ENCODE measurements at places on chromosomes 1 and 21.
A peak's percentile ranks its signal among the peaks of the same experiment; 100 is the strongest.

- DNase-seq = no peak
Observed at GRCh38 chr1:226681652-226682493, 57.2 kb downstream of the ITPKB start.

DNA sequence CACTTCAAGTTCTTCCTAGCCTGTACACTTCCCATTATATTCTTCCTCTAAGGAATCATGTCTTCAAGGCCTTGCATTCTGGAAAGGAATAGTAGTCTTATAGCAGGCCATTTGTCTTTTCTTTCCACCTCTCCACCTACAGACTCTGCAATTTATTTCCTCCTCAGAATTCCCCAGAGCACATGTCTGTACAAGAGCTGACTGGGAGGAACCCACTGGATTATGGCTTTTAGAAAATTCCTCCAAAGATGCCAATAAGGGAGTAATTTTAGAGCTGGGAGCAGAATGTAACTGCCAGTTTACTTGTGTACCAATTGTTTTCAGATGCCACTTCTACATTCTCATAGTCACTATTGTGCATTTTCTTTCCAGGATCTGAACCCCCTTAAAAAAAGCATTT, 3.4 kb upstream of the PSMG1 start:
- peak; percentile 23 for DNase-seq

DNA sequence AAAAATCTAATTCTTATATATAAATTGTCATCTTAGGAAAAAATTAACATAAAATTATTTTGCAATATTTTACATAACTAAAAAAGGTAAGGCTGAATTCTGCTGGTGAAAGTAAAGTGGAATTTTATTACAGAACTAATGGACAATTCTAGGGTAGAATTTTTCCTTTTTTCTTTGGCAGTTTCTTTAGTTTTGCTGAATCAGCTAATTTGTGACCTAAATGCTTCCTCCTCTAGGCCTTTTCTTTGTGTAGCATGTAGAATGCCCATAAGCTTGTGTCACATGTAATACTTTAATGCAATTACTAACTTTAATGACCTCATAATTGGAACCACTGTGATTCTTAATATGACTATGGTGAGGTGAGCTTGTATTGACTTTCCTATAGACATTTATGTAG, 1378.4 kb upstream of the ADGRL4 start:
- no peak for DNase-seq

DNA sequence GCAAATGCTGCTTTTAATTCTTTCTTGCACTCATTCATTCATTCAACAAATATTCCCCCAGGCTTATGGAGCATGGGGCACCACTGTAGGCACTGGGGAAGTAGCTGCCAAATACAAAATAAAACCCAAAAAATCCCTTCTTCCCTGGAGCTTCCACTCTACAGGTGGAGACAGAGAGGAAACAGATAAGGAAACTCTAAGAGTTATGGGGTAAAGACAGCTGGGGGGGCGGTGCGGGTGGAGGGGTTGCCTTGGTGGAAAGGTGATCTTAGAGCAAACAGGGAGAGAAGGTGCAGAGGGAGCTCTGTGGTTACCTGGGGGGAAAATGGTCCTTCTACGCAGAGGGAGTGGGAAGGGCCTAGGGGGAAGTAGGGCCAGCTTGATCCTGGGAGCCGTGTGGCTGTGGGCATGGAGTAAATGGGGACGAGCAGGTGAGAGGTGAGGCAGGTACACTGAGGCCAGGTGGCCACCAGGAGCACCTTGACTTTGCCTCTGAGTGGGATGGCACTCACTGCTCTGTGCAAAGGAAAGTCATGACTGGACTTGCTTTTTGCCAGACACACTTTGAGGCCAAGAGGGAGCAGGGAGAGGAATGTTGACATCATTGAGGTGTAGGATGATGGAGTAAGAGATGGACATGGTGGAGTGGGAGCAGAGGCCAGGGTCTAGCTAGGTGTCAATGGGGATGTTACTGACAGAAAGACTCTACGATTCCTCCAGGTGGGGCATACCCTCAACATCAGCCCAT, 152.0 kb downstream of the ETS2 start:
- no peak for DNase-seq

DNA sequence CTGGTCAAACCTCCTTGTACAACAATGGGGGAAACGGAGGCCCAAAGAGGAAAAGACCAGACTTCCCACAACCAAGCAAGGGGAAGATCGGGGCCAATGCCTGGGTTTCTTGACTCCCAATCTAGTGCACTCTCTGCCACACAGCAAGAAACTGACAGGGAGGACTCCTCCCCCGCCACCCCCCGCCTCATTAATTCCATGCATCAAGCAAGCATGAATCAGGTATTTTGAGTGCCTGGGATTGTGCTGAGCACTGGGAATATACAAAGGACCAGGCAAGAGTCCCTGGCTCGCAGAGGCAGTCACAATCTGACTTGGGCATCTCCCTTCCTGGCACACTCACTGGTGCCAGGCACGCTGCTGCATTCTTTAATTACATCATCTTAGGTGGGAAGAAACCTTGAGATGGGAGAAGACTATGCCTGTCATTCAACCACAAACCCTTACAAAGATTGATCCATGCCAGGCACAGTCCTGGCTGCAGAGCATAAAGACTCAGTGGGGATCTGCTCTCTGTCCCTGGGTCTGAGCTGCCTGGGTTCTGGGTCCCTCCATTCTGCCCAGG, 4.4 kb upstream of the KCNC4 start:
- no peak for DNase-seq

- DNase-seq = no peak
Observed at GRCh38 chr1:91335603-91336002, 69.0 kb downstream of the HFM1 start.

DNA sequence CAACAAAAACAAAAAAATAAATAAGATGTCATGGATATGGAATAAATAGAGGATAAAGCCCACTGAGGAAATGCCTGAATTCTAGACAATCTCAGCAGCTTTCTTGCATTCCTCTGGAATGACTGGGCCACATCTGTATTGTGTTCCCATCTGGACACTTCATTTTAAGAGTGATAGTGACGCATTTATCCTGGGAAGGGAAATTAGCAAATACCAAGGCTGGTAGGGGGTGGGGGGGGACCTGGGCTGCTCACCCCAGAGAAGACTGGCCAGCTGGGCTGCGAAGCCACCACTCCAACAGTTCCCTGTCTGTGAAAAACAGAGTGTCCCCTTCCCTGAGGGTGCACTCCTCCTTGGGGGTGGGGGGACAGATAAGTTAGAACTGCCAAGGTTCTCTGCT, 106.3 kb downstream of the HIVEP3 start:
- DNase-seq = peak; percentile 88

DNA sequence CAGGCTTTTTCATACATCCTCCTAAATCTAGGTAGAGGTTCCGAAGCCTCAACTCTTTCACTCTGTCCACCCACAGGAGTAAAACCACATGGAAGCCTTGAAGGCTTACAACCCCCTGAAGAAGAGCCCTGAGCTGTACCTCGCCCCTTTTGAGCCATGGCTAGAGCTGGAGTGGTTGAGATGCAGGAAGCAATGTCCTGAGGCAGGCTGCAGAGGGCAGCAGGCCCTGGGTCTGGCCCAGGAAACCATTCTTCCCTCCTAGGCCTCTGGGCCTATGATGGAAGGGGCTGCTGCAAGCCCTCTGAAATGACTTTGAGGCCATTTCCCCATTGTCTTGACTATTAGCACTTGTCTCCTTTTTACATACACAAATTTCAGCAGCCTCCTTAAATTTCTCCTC, 1503.0 kb downstream of the KCNT2 start:
- DNase-seq = no peak

- no peak for DNase-seq
Observed at GRCh38 chr1:160169553-160170399, 18.4 kb downstream of the ATP1A4 start.

DNA sequence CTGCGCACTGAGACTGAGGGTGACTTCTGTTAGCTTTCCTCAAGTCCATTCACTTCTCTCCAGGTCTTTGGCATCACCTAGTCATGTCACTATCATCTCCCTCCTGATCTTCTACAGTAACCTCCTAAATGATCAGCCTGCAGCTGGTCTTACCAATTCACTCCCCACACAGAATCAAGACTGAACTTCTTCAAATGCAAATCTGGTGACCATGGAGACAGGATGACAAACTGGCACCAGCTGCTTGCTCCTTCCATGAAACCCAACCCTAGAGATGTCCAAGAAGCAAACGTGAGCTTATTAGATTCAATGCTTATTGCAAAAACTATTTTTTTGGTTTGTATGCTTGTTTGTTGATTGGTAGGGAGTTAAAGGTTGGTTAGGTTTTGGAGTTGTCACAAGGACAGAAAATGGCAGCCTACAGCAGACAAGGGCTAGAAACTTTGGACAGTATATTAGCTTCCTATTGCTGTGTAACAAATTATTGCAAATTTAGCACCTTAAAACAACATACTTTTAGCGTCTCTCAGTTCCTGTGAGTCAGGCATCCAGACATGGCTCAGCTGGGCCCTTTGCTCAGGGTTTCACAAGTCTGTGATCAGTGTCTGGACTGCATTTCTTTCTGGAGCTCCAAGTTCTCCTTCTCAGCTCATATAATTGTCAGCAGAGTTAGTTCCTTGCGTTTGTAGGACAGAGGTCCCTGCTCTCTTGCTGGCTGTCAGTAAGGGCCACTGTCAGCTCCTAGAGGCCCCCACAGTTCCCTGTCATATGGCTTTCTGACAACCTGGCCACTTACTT, 53.3 kb upstream of the GJA8 start:
- peak; percentile 46 for DNase-seq

DNA sequence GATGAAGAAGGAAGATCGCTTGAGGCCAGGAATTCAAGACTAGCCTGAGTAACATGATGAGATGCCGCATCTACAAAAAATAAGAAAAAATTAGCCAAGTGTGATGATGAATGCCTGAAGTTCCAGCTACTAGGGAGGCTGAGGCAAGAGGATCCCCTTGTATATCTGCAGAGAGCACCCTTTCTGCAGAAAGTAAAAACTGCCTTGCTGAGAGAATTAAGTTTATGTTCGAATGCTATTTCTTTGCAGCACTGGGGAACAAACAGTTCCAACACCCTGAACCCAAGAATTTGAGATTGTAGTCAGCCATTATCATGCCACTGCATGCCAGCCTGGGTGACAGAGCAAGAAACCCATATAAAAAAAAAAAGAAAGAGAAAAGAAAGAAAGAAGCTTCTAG, 20.6 kb upstream of the KCNT2 start:
- no peak for DNase-seq

DNA sequence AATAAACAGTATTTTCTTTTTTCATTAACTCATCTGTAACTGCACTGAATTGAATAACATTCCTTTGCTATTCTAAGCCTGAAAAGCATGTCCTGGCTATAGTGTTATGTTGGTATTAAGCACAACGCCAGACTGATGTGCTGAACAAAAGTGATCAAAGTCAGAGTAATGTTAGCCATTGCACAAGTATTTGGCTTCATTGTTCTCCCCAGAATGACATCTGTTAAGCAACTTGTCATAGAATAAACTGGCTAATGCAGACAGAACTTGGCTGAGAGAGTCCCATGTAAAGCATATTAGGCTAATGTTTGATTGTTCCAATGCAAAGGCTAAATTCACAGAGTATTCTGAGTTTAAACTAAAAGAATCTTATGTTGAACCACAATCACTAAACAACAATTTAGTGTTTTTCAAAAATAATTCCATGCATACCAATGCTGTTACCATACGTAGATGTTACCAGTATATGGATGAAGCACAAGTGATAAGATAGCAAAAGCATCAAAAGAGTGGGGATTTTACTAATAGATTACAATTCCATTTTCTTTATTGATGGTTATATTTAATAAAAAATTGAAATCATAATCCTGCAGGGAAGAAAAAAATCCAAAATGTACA, 235.3 kb upstream of the DMRTA2 start:
- DNase-seq = peak; percentile 65

DNA sequence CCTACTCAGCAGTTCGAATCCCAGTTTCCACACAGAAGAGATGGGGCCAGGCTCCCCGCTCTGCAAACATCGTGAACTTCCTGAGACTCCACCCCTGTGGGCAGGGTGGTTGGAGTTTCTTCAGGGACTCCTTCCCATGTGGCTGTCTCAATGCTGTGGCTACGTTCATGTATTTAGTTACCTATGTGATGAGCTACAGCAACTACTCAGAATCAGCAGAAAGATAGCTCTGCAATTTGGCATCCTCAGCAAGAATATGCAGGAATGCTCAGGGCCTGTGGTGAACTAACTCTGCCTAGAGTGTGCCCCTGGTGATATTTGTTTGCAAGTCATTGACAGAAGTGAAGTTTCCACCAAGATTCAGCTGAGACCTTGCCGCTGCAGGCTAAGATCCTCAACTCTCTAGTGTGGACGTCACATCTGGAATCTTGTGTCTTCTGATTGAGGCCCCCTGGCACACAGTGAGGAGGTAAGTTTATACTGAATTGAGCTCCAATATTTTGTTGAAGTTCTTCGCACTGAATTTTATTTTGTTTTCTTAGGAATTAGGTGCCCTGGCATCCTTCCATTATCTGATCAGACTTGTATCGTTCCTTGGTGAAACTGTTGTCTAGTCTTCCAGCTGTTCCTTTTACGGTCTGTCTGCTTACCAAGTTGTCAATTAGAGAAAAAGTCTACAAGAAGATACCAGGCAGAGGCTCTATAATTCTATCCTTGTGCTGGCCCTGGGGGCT, 8.2 kb upstream of the GLRX2 start:
- peak; percentile 24 for DNase-seq

DNA sequence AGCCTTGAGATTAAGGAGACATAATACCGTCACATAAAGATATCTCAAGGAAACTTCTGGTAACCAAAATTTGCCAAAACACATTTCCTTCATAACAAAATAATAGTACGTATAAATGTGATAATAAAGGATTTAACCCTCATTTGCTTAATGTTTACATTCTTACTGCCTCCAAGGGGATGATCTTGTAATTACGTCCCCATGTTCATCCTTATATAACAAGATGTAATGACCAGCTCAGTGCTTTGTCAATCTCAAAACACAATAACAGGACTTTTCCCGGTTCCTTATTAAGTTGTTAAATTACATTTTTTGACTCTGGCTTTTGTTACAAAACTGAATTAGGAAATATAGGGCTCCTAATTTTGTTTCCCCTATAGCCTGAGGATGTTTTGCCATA, 41.3 kb upstream of the UHMK1 start:
- no peak for DNase-seq

GRCh38 chr1:81799939-81800694, 617 bp upstream of the ADGRL2 start:
- DNase-seq = peak; percentile 70

- DNase-seq = no peak
Observed at GRCh38 chr1:160438935-160439334, 38.6 kb downstream of the VANGL2 start.

GRCh38 chr1:94620345-94621031, 78.9 kb upstream of the F3 start:
- DNase-seq = no peak

DNA sequence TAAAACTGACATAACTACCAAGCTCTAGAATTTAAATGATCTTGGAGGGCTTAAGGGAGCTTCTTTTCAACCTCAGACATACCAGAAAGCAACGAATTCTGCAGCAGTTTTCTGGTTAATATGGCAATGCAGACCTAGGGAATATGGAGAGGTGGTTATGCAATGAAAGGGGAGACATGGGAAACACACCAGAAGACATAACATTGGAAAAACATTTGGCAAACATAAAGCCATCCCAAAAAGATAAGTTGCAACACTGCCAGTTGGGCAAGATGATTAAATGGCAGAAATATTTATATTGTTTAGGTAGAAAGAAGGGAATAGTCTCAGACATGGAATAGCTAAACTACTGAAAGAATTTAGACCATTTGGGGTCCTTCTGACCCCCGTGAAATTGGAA, 104.5 kb downstream of the KCNJ6 start:
- no peak for DNase-seq

All from foreskin fibroblast (primary cell).